ENCODE measurements at places on chromosomes 4 and X. TPM values are rescaled to one million over a fixed set of nuclear protein-coding genes. Genes with fewer than 3 reads are reported as not detected.

Gene TMEM47
- 117 TPM for total RNA-seq

DNA sequence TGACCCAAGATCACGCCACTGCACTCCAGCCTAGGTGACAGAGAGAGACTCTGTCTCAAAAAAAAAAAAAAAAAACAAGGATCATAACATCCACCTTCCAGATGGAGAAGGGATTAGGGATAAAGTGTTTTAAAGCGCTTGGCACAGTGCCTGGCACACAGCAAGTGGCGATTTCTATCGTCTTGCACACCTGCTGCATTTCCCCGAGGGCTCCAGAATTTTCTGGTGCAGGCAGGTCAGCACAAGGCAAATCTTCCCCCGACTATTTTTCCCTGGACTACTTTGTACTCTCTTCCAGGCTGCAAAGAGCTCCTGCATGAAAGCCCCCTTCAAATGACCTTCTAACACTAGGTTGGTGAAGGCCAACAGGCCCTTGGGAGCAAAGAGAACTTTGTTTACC is 57.3 kb downstream of the APBB2 start:
- H3K36me3 ChIP-seq, result no peaks in the 10 kb centered on the region
- no peak overlapping the region for H3K27ac ChIP-seq
- DNase-seq, result no peak
- no peaks in the 10 kb centered on the region for H3K27me3 ChIP-seq
- H3K4me1 ChIP-seq, result peaks cover 29% of the 10 kb centered on the region

Gene TET2
- total RNA-seq, result 14.8 TPM

- H3K4me3 ChIP-seq, result no peak overlapping the region
- H3K27me3 ChIP-seq, result no peaks in the 10 kb centered on the region
- H3K4me1 ChIP-seq, result no peaks in the 10 kb centered on the region
- DNase-seq, result no peak
- no peaks in the 10 kb centered on the region for H3K36me3 ChIP-seq
- H3K27ac ChIP-seq, result no peak overlapping the region
Observed at GRCh38 chrX:132428896-132429295, 59.9 kb downstream of the MBNL3 start.

GRCh38 chrX:71107762-71108360 is 1.3 kb upstream of the CXorf65 start:
- DNase-seq, result no peak
- H3K36me3 ChIP-seq, result no peaks in the 10 kb centered on the region
- H3K4me1 ChIP-seq, result no peaks in the 10 kb centered on the region

DNA sequence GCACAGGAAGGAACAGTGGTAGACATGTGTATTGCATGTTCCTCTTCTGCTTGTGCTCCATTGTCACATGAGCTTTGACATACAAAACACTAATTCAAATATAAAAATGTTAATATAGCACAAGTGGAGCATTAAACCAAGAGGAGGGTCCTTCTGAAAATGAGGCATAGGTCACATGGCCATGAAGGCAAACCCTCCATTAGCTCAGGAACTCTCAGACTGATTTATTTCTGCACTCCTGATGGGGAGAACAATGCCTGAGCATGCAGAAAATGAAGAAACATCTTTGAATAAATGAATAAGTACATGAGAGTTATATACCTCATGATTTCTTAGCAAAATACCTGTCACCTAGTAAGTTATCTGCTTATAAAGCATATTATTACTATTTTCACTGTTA is 769.2 kb upstream of the EPHA5 start:
- no peak for DNase-seq
- H3K36me3 ChIP-seq, result no peaks in the 10 kb centered on the region
- no peaks in the 10 kb centered on the region for H3K4me1 ChIP-seq
- no peak overlapping the region for H3K4me3 ChIP-seq
- no peak overlapping the region for H3K27ac ChIP-seq

All from ascending aorta (tissue), 2 donors.